Esophagus squamous epithelium (tissue), 5 donors: ENCODE measurements at places on chromosomes 13 and 19.

DNA sequence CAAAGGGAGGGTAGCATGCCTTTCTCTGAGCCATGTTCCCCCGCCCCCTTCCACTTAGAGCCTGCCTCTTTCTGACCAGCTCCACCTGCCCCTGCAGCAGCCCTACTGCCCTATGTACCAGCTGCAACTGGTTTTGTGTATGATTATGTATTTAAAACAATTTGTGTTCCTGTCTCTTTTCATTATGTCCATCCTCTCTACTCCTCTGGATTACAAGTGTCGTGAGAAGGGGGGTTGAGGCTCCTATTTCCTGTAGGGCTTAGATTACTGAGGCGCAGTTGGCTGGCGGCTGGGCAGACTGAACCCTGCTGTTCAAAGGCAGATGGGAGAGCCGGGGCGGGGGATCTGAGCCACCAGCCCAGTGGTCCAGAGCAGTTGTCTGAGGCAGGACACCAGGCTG, 213.3 kb downstream of the KCNRG start:
- no peak for DNase-seq

GRCh38 chr13:50025436-50025835, 10.2 kb downstream of the KCNRG start:
- no peak for DNase-seq

DNA sequence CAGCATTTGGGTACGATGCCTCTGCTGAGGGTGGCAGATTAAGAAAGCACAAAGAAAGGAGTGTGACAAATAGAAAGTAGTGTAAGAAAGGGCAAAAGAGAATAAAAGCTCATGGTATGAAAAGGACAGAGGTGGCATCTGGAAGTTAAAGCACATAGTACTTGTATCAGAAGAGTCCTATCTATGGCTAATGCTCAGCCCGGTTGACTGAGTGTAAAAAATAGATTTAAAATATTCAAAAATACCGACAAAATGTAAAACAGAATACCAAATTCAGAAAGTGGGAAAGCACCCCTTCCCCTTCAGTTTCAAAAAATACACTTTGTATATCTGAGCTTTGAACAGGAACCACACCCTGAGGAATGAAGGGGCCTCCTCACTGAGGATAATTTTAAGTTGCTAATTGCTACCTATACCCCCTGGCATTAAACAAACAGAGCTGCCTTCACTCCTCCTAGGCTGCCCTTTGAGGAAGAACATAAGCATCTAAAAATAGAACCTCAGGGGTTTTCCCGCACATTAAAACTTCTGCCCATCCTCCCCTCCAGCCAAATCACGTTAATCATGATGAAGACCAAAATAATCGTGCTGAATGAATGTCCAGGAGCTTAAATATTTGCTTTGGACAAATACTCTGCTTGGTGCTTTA, 43.3 kb downstream of the DLEU7 start:
- no peak for DNase-seq

GRCh38 chr19:39182174-39182505, 14.6 kb upstream of the NCCRP1 start:
- DNase-seq, result no peak

DNA sequence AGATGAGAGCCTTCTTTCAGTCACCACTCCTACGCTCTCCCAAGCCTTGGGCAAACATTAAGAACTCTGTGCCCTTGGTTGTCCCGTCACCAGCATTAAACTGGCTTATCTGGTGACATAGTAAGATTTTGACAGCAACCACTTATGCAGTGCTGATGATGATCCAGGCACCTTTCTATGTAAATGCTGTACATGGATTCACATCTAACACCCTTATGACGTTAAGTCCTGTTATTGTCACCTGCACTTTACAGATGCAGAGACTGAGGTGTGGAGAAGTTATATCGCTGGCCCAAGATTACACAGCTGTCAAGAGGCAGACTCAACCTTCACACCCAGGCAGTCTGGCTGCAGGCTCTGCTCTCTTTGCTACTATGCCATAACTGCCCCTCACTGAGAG, 25.0 kb downstream of the RASL11A start:
- no peak for DNase-seq

- DNase-seq, result no peak
Observed at GRCh38 chr19:16441661-16442162, 30.1 kb downstream of the EPS15L1 start.

DNA sequence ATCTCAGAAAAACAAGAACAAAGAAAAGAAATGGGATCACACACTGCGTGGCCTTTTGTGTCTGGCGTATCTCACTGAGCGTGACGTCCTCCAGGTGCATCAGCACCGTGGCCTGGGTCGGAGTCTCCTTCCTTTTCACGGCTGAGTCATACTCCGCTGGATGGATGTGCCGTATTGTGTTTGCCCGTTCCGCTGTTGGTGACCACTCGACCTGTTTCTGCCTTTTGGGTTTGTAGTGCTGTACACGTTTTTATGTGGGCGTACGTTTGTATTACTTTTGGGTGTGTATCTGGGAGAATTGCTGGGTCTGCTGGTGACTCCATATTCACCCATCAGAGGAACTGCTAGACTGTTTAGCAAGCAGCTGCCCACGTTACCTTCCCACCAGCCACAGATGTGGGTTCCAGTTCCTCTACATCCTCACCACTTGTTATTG, 11.4 kb downstream of the ARID3A start:
- DNase-seq, result no peak

DNA sequence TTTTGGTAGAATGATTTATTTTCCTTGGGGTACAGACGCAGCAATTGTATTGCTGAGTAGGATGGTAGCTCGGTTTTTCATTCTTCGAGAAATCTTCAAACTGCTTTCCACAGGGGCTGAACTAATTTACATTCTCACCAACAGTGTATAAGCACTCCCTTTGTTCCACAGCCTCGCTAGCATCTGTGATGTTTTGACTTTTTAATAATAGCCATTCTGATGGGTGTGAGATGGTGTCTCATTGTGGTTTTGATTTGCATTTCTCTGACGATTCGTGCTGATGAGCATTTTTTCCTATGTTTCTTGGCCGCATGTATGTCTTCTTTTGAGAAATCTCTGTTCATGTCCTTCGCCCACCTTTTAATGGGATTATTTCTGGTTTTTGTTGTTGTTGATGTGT, 54.8 kb upstream of the UQCRFS1 start:
- DNase-seq, result no peak

GRCh38 chr13:113883314-113883811, 19.5 kb upstream of the GAS6 start:
- DNase-seq, result no peak

DNA sequence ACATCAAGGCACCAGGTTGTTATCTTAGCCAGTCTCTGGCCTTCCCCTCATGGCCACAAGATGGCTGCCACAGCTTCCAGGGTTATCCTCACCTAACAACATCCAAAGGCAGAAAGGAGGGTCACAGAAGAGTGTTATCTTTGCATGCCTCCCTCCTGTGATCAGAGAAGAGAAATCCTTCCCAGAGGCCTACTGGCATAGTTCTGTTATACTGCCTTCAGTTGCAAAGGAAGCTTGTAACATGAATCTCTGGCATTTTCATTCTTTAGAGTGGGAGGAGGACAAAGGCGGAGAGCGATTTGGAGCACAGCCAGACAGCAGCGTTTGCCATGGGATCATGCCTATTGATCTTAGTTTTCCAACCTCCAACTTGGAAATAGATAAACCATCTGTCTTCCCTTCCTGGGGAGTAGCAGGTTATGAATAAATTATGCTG, 135.7 kb downstream of the DNAJC15 start:
- DNase-seq, result no peak

GRCh38 chr19:29379257-29380021, 146.4 kb upstream of the VSTM2B start:
- no peak for DNase-seq

- no peak for DNase-seq
Observed at GRCh38 chr13:77434289-77434688, 101.2 kb upstream of the SCEL start.

- DNase-seq, result no peak
Observed at GRCh38 chr19:5137571-5138124, 168.7 kb downstream of the KDM4B start.
